NCI-H1105 (cell line): ENCODE measurements at places on chromosomes 12 and 14.

GRCh38 chr14:53175375-53175774 is 22.3 kb upstream of the DDHD1 start:
- no peak for DNase-seq

- no peak for DNase-seq
These were observed 27.0 kb upstream of the RCOR1 start for GRCh38 chr14:102565331-102565887.

DNA sequence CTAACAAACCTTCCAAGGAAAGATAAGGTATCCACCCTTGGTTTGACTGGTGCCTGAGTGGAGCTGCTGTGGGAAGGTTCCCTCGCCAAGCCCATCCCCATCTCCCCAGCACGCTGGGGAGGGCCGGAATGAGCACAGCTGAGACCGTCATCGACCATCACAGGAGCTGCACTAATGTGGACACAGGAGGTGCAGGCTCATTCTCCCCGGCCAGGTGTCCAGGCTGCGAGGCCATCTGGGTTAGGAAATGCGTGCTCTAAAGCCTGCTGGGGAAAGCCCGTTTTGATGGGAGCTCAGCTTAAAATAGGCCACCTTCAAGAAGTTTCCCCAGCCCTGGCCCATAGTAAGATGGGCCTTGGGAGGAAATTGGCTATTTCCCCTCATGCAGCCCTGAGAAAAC is 35.2 kb upstream of the FOXN3 start:
- DNase-seq = no peak

DNA sequence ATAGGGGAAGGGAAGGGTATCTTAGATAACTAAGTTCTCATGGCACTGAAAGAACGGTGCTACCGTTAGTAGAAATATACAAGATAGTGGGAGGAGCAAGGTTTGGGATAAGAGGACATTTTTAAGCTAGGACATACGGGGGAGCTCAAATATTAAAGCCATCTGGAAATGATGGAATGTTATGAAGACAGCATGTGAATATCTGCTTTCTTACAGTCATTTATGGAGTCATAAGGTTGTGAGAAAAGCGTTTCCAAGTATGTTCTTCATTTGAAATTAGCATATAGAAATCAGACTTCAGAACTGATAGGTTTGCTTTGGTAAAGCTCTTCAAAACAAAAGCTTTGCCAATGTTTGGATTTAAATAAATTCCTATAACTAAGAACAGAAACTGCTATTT is 62.3 kb downstream of the OTOGL start:
- DNase-seq = no peak

- DNase-seq = no peak
These were observed 98.5 kb upstream of the TMCC3 start for GRCh38 chr12:94748726-94749421.

GRCh38 chr12:51672334-51672733 is 81.3 kb downstream of the SCN8A start:
- no peak for DNase-seq

- DNase-seq = no peak
These were observed 50.6 kb upstream of the PTGR2 start for GRCh38 chr14:73800970-73801515.

DNA sequence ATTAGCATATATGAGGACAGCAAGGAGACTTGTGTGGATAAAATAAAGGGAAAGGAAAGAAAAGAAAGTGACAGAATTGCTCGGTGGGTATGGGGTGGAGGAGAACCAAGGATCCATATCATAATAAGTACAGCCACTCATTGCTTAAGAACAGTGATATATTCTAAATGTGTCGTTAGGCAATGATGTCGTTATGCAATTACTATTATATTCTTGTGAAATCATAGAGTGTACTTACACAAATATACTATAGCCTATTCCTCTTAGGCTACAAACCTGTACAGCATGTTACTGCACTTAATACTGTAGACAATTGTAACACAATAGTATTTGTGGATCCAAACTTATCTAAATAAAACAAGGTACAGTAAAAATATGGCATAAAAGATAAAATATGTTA is 271.1 kb downstream of the CCER1 start:
- DNase-seq = no peak

DNA sequence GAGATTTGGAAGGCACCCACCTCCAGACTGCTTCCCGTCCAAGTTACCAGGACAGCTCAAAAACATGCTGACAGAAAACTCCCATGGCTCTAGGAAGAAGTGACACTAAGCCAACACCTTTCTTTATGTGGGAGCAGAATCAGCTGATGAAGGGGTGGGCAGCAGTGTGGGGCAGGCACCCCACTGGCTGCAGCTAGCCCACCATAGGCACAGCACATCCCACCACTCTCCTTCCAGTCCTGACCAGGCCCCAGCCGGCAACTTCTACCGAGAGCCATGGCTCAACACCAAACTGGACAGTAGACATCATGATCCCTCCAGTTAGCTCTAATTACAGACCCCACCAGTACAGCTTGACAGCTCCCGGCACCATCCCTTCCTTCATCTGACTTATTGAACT is 45.0 kb downstream of the SH2B3 start:
- no peak for DNase-seq

GRCh38 chr14:100487304-100487703 is 99.9 kb downstream of the BEGAIN start:
- DNase-seq = no peak

- no peak for DNase-seq
These were observed 343.2 kb downstream of the ZFP36L1 start for GRCh38 chr14:68449561-68450181.

DNA sequence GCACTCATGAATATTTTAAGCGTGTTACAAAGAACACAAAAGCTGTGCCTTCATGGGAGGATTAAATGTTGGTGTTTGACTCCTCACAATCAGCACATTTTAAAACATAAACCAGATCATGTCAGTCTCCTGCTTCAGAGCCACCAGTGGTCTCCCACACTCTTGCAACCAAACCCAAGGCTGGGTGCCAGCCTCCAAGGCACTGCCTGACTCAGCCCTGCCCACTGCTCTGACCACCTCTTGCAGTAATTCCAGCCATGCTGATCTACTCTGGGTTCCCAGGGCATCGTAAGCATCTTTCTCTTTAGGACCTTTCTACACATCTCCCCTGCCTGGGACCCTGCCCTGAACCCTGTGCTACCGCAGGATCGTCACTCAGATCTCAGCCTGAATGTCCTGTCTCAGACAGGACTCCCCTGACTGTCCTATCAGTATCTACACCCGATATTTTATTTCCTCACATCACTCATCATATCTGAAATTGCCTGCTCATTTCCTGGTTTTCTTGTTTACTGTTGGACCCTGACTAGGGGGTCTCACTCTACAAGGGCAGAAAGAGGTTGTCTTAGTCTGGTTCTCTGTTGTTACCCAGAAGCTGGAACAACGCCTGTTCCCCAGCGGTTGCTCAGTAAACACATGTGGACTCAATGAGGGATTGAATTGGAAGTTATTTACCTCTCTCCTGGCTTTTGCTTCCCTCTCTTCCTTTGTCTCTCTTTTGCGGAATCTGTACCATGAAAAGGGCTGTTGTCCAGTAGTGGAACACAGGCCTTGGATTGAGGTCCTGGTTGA is 449.8 kb downstream of the RAD51B start:
- no peak for DNase-seq
